ENCODE measurements at places on chromosomes 2 and 18.

- DNase-seq: no peak
These were observed 7.2 kb upstream of the ITGB6 start for GRCh38 chr2:160207271-160207670.

DNA sequence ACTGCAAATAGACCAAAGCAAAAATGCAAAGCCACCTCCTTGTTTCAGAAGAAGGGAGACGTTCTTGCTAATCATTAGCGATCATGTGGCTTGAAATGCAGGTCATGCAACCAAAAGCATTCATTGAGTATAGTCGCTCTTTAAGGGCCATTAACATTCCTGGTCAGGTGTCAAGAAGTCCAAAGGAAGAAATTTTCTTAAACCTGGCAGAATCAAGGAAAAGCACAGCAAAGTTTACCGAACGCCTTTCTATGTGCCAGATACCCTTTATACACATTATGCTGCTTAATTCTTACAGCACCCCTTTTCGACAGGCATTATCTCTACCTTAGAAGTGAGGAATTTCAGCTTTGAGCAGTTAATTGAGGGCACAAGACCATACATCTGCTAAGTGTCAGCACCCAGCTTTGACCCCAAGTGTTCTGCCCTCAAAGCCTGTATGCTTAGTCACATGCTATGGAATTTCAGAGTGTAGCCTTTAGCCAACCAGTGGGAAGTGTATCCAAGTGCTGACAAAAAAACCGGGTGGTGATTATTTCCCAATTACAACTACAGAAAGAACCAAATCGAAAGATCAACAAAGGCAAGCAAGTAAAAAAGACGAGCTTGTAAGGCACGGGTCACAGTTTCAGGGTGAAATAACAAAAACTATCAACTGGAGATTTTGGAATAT is 70.8 kb downstream of the EPHA4 start:
- DNase-seq: no peak

GRCh38 chr2:149164827-149165226 is 126.3 kb downstream of the LYPD6B start:
- DNase-seq: no peak

GRCh38 chr18:34817636-34818035 is 107.5 kb downstream of the DTNA start:
- DNase-seq: no peak

GRCh38 chr2:16321256-16321655 is 344.4 kb downstream of the CYRIA start:
- DNase-seq: no peak

- DNase-seq: no peak
These were observed 128.0 kb upstream of the CCDC150 start for GRCh38 chr2:196511258-196512168.

GRCh38 chr18:45565280-45565970 is 49.9 kb upstream of the SLC14A2 start:
- no peak for DNase-seq

DNA sequence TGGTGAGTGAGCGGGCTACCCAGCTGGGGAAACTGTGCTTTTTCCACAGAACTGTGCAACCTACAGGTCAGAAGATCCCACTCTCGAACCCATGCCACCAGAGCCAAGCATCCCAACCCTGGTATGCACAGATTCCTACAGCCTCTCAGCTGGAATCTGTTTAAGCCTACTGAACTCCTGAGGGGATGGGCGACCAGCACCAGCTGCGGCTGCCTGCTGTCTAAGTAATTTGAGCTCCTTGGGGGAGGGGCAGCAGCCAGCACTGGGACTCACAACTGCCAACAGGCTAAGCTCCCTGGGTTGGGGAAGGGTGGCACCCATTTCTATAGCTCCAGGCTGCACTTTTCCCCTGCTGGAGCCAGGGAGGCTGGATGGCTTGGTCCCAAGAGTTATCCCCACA is 11.8 kb downstream of the CYP27C1 start:
- no peak for DNase-seq

- DNase-seq: no peak
These were observed 38.1 kb upstream of the SLC38A11 start for GRCh38 chr2:164993287-164994016.

- no peak for DNase-seq
These were observed 45.2 kb upstream of the FAM117B start for GRCh38 chr2:202589582-202589949.

- DNase-seq: no peak
These were observed 1.2 kb downstream of the SULT1C3 start for GRCh38 chr2:108240966-108241365.

GRCh38 chr2:146027156-146027555 is 1507.2 kb upstream of the ZEB2 start:
- no peak for DNase-seq

DNA sequence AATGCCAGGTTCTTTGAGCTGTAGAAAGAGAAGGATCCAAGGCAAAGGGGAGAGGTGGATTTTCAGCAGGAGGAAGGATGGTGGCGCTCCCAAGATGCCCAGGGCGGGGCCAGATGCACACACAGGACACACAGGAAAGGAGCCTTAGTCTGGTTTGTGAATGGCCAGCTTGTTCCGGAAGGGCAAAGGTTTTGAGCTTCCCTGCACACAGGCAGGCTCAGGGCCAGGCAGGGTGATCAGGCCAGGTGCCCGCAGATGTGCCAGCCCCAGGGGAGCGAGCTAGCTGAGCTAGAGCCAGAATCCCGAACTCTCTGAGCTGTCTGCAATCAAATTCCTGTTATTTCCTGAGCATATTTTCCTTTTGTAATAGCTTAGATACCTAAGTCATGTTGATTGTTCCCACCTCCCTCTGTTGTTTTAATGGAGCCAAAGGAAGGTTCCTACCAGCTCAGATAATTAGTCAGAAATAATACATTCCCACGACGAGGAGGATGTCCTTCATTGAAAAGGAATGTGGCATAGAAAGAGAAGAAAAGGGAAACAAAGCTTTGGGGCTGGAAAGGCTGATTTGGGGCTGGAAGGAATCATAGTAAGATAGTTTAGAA is 13.7 kb upstream of the OTOF start:
- no peak for DNase-seq

DNA sequence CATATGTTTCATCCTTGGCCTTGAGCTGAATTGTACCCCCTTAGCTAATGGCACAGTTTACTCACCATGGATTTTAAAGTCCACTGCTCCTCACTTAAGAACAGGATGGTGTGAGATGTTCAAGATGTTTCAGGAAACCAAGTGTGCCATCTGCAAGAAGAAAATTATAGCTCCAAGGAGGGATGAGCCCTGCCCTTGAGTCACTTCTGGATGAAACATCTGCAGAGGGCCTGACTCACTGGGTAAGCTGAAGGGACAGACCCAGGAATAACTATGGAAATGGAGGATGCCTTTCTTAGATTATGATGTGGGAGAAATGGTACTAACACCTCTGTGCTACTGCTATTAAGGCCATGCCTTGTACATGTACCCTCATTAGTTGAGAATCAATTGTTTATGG is 6.4 kb downstream of the MARS2 start:
- no peak for DNase-seq

- no peak for DNase-seq
These were observed 501.6 kb upstream of the MYT1L start for GRCh38 chr2:2832657-2833056.

- no peak for DNase-seq
These were observed 23.0 kb downstream of the BIN1 start for GRCh38 chr2:127083819-127084503.

DNA sequence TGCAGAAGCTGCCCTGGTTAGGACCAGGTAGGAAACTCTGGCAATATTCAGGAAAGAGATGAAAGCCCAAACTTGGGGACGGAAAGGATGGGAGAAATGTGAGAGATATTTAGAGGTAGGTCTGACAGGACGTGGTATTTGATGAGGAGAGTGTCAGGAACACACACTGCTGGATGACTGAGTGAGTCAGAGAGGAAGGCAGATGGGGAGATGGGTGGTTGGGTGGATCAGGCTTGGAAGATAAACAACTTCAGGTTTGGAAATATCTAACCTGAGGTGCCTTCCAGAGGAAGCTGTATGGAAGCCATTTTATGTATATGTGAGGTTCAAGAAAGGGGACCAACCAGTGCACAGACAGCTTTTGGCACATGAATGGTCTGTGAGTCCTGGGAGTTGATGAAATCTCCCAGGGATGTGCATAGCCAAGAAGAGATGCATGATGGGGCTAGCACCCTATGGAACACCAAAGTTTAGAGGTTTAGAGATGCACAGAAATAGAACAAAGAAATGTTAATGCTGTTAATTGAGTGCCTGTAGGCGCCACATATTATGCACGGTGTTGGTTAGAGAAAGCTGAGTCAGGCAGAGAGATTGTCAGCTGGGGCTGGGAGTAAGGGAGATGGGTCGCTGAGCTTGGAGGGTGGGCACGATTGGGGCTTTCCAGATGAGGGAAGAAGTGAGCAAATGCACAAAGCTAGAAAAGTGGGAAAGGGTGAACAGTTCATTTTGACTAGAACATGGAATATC is 101.0 kb downstream of the VIT start:
- no peak for DNase-seq

DNA sequence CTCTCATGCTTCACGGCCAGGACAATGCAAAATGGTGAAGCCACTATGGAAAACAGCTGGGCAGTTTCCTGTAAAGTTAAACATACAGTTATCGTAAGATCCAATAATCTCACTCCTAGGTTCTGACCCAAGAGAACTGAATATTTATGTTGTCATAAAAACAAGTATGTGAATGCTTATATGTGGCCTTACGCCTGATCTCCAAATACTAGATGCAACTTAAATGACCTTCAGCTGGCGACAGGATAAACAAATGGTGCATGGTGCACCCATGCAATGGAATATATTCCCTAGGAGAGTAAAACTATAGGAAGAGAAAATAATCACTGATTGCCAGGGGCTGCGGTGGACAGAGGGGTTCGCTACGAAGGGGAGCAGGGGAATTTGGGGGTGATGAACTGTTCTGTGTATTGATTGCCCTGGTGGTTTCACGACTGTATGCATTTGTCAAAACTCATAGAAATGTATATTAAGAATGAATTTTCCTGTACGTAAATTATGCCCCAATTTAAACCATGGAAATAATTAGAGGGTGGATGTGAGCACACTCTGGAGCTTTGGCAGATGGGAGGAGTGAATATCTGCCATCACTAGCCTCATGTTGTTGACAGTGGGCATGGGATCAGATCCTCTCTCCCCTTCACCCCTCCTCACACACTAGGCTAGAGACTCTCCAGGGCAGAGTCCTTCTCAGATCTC is 100.8 kb upstream of the MYCN start:
- DNase-seq: no peak

GRCh38 chr2:201913201-201913600 is 106.9 kb downstream of the CDK15 start:
- no peak for DNase-seq

DNA sequence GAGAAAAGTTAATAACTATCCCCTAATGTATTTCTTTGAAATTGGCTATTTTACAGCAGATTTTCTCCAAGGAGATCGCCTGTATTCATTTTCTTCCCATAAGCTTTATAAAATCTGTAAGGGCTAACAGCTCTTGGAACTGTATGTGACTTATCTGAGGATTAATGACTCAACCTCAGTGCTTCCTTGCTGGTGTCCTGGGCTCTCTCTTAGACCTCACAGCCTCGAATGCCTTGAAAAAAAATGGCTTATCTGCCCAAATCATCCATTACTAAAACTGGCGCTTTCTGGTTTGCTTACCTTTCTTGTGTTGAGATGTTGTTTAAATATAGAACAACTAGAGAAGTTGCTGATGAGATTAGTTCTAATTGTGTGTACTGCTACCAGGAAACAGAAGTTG is 713.6 kb downstream of the SLC4A3 start:
- DNase-seq: no peak

DNA sequence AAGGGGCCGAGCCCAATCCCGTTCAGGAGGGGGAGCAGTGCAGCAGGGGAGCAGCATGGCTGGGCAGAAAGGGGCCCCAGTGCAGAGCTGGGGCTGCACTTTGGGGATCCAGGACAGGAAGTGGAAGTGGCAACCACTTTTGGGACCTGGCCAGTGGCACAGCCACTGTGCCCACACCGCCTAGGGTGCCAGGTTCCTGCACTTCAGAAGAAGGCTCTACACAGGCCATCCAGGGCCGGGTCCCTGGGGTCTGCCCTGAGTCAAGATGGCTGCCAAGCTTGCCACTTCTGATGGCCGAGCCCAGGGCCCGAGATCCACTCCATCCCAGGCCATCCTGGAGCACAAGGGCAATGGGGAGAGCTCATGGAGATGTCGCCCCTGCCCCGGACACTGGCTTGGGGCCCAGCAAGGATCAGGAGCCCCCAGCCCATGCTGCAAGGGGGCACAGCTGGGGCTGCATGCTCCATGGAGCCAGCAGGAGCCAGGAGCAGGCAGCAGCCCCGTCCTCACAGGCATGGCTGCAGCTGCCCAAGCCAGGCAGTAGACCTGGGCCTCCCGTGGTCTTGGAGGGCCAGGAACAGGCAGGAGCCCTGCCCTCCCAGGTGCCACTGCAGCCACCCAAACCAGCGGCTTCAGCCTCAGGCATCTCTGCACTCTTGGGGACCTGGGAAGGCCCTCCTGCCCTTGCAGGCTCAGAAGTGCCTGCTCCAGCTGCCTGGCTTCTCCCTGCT is 35.0 kb upstream of the ID2 start:
- DNase-seq: no peak

DNA sequence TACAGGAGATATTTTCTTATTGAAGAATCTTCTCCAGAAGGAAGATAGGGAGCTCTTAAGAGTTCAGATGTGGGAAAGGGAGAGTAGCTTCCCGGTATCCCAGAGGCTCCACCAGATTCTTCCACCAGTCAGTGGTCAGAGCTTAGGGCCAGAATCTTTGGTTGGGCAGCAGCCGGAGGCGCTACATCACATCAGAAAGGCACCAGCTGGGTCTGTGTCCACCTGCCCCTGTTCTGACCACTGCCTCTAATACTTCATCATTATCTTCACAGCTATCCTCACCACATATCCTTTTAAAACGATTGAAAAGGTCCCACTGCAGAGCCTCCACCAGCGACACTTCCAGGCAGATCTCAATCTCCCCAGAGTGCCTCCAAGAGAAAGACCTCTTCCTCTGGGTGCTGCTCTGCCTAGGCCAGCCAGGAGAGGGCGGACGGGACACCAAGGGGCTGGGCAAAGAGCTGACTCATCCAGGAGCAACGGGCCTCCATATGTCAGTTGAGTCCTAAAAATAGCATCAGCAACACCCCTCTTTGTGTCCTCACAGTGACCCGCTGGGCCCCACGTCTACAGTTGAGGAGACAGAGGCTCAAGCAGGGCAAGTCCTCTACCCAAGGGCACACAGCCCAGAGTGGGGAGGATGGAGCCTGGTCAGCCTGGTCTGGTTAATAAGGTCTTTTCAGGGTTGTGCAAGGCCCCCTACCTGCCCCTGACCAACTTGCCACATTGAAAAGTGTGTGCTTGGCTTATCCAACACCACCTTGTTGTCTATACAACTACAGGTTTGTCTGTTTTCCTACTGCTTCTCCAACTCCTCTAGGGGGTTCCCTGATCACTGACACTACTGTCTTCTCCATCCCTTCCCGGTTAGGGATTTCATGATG is 81.2 kb downstream of the ADD2 start:
- DNase-seq: peak; percentile 72

DNA sequence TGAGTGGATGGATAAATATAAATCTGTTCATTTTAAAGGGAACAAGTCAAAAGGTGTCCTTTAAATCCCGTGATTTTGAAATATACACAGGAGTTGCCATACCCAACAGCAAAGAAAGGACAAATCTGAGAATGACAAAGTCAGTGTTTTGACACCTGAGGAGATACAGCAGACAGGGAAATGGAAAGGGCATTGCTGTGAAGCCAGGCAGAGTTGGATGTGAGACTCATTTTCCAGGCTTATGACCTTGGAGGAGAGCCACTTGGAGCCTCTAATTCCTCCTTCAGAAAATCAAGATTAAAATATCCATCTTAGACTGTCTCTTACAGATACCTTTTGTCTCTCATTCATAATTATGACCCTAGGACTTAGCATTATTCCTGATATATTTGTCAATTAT is 154.5 kb downstream of the GALNT3 start:
- no peak for DNase-seq

All from HEK293T (cell line).